RPMI8226 (cell line): ENCODE measurements at places on chromosomes 4 and X.

DNA sequence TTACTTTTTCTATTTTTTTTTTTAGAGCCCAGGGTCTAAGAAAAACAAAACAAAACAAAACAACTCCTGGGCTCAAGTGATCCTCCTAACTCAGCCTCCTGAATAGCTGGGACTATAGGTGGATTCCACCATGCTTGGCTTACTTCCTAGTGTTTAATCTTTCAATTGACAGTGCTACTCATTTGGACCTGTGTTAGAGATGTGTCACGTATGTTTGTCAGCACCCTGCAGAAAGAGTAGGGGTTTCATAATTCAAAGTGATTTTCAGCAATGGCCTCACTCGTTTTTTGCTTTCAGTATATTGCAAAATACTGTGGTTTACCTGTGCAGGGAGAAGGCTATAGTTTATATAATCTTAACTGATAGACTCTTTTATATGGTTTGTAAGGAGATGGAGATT, 71.6 kb upstream of the TEX13D start:
- DNase-seq = no peak

GRCh38 chr4:98662626-98663225, 4.3 kb upstream of the TSPAN5 start:
- peak; percentile 49 for DNase-seq

DNA sequence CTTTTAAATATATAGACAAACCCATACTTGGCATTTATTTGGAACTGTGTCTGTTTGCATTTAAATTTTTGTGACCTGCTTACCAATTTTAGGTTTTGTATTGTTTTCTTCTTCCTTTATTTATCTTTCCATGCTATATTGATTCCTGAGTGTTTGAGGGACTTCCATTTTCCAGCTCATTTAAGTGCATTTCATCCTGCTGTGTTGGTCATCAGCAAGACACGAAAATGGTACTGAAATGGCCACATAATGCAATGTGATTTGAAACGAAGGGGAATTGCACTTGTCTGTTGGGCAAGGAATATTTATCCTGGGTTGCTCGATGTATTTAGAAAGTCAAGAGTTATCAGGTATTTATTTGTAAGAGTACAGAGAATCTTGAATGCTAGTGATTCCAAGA, 524.3 kb upstream of the MAGEB2 start:
- DNase-seq = no peak

DNA sequence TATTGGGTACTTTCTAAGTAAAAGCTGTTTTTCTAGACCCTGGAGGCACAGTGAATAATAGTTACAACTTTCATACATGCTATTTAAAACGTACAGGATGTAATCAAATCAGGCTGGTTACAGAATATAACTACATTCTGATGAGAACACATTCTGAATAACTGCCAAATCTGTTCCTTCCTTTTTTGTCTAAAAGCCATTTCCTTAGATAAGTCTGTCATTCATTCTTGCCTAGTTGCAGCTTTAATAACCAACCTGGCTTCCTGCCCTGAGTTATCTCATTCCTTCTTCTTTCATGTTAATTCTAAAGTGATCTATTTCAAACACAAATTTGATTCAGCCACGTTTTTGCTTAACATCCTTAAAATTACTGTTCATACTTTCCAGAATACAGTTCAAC, 189.7 kb upstream of the ITM2A start:
- no peak for DNase-seq

DNA sequence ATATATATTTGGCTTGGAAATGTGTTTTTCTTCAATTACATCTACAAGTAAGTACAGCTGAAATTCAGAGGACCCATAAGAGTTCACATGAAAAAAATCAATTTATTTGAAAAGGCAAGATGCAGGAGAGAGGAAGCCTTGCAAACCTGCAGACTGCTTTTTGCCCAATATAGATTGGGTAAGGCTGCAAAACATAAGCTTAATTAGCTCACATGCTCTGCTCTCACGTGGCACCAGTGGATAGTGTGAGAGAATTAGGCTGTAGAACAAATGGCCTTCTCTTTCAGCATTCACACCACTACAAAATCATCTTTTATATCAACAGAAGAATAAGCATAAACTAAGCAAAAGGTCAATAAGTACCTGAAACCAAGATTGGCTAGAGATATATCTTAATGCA, 26.1 kb downstream of the NUDT6 start:
- DNase-seq = no peak

DNA sequence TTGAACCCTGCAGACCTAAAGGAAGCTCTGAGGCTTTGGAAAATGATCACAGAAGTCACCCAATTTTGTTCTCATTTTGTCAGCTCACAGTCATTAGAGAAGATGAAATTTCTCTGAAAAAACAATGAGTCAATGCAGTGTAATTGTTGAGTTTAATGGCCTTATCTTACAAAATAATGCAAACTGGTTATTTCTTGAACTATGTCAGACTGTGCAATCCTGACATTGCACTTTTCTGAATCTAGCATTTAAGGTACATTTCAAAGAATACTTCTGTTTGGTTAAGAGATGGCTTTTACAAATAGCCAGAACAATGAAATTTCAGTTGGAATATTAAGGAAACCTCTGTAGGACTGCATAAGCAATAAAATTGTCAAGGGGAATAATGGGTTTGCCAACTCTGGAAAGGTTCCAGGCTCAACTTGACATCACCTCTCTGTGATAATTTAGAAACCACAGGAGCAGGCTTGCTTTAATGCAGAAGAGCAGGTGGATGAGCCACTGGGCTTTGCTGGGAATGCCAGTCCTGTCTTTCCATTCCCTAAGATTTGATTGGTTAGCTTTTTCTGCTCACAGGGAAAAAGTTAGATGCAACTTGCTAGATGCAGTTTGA, 222.8 kb downstream of the FRMPD4 start:
- no peak for DNase-seq

DNA sequence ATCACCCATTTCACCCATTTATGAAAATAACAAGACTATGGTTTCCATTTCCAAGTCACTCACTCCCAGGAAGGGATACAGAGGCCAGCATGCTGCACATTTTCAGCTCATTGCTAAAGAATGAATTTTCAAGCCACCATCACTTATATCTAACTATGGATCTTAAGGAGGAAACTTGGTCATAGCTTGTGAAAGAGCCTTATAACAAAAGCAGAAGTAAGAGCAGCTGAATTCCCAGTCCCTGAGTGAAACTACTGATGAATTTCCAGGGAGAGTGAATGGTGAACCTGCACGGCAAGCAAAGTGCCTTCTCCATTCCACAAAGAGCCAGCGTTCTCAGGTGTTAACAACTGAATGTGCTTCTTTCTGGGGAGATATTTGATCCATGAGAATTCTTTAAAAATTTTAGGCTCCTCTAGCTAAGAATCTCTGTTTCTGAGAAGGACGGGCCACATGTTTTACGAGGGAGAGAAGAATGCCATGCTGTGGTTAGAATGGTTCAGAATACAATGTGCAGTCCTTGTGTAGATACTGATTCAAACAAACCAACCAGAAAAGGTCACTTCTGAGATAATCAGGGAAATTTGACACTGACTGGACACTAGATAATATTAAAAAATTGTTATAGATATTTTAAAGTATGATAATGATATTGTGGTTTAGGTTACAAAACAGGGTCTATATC, 24.0 kb downstream of the BTC start:
- no peak for DNase-seq

GRCh38 chr4:165301833-165302232, 25.6 kb upstream of the MSMO1 start:
- DNase-seq = peak; percentile 36

- no peak for DNase-seq
Observed at GRCh38 chr4:118716304-118716703, 31.1 kb downstream of the METTL14 start.

- no peak for DNase-seq
Observed at GRCh38 chr4:161121451-161121850, 1042.3 kb downstream of the FSTL5 start.

GRCh38 chrX:104707572-104707971, 141.6 kb downstream of the IL1RAPL2 start:
- DNase-seq = no peak

- DNase-seq = no peak
Observed at GRCh38 chrX:9604111-9604907, 139.5 kb downstream of the TBL1X start.

DNA sequence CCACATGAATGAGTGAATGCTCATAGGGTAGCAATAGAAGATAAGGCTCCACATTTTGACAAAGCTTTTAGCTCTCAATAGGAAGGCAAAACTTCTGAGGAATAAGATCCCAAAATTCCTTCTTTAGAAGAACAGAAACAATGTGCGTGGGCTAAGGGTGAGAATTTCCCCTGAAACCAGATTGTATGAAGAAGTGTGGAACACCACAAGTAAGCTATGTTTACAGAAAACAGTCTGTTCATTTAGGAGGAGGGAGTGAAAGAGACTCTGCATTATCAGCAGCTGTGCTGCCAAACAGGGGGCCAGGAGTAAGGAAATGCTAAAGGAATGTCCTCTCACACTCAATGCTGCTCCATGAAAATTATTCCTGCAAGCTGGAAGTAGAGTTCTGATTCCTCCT, 851.6 kb downstream of the CENPC start:
- DNase-seq = no peak

DNA sequence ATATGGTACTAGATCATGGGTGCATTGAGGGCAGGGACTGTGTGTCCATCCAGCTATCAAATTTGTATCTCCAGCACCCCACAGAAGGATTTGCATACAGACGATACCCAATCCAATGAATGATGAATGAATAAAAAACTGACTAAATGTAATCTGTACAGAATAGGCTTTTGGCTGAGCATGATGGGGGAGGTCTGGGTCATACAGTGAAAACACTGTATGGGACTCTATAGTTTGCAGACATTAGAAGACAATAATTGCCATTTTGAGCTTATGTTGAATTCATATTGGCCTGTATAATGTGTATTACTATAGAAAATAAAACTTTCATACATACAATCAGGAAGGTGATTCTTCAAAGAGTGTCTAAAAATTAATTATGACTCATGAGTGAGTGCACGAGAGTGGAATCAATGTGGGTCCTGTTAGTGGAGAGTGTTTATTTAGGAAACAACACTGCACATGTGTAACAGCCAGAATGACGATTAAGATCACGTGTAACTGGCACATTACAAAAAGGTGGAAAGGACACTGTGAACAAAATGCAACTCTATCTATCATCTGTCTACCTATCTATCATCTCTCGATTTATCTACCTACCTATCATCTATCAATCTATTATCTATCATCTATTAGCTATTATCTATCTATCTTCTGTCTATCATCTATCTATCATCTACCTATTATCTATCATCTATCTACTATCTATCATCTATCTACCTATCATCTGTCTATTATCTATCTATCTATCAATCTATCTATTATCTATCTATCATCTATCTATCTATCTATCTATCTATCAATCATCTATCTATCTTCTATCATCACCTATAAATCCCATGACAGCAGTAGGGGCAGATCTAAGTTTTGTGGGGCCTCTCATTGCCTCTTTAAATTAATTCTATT, 201.3 kb downstream of the PTTG2 start:
- DNase-seq = no peak

DNA sequence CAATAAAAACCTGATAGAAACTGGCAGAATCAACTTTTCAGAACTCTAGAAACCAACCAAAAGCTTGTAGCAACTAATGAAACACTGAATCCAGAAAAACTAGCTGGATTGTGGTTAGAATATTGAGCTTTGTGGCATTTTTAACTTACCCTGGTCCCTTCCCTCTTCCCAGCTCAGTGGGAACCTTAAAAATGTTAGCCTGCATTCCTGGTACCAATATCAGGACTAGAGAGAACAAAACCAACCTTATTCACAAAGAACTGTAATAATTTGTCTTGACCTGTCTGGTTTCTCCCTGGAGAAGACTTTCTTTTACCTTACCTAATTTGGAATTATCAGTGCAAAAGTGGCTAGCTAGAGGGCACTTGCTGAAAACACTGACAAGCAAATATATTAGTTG, 21.2 kb downstream of the SH3D19 start:
- DNase-seq = no peak

DNA sequence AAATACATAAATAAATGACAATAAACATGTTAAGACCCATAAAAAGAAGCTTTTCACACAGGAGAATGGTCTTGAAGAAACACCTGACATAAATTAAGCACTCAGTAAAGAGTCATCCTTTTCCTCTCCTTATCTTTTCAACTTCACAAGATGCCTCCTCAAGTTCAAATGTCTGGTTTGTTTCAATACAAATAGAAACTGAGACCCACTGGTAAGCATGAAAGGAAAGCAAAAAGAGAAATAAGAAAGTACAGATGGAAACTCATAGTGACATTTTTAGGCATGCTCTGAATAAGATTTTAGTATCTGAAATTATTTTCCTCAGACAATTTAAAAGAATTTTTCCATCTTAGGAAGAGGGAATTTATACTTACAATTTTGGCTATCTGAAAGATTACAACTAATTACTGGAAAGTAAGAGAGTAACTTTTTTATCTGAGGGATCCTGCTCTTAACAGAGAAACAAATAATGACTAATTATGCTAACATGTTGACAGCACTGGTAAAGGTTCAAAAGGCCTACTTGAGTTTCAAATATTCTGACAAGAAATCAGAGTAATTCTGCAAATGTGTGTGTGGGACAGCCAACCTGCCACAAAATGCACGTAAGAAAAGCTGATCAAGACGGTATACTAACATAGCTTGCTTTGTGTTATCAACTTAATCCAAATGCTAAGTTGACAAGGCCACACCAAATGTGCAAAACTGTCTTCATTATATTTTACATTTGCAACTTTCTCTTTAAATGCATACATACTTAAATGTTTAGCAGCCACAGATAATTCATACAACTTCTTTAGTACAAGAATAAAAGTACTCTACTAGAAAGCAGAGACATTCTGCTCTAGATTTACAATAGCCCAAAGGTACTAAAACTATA, 113.0 kb downstream of the IQCM start:
- DNase-seq = no peak

DNA sequence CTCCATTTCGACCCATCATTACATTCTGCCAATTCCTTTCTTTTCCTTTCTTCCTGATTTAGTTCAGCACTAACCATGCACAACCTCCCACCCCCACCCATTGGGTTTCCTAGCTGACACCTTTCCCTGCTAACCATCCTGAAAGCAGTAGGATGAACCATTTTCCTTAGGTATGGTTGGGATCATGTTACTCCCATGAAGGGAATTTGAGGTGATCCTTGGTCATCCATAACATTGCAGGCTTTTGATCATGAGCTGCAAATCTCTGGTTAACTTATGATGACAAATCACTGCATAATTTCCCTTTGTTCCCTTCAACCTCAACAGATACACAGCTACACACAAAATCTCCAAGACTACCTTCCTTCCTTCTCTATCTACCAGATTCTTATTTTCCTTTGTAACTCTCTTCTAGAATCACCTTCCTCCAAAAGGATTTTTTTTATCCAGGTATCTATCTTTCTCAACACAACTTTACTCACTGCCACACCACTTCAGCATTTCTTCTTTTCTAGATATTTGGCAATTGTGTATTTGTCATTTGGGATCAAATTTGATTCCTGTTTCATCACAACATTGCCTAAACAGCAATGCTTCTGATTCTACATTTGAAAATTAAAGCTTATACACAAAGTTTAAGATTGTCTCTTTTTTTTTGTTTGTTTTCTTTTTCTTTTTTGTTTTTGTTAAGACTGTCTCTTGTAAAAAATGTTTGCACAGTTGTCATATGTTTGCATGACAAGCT, 145.1 kb downstream of the RBM47 start:
- DNase-seq = no peak

GRCh38 chr4:34417160-34417559, 1827.2 kb downstream of the ARAP2 start:
- no peak for DNase-seq
